Fibroblast of villous mesenchyme (primary cell): ENCODE measurements at places on chromosomes 4 and X. TPM values are rescaled to one million over a fixed set of nuclear protein-coding genes. Genes with fewer than 3 reads are reported as not detected.

DNAAF6 gene
- total RNA-seq = not detected in 2 replicates

ZNF827 gene
- 9.1 and 12.9 TPM in 2 replicates for total RNA-seq

PHOX2B gene
- total RNA-seq = not detected in 2 replicates

MAGED4B gene
- total RNA-seq = 18.6 and 24.2 TPM in 2 replicates

CLRN2 gene
- not detected in 2 replicates for total RNA-seq

CABS1 gene
- total RNA-seq = not detected in 2 replicates

CITED1 gene
- total RNA-seq = not detected in 2 replicates

MAP3K15 gene
- total RNA-seq = under 0.01 TPM in 1 of 2 replicates, not detected in the other
